SK-N-MC (cell line): ENCODE measurements at places on chromosomes 5 and 9.

- no peak for DNase-seq
Measured at GRCh38 chr5:100232736-100233135, 302.4 kb upstream of the FAM174A start.

DNA sequence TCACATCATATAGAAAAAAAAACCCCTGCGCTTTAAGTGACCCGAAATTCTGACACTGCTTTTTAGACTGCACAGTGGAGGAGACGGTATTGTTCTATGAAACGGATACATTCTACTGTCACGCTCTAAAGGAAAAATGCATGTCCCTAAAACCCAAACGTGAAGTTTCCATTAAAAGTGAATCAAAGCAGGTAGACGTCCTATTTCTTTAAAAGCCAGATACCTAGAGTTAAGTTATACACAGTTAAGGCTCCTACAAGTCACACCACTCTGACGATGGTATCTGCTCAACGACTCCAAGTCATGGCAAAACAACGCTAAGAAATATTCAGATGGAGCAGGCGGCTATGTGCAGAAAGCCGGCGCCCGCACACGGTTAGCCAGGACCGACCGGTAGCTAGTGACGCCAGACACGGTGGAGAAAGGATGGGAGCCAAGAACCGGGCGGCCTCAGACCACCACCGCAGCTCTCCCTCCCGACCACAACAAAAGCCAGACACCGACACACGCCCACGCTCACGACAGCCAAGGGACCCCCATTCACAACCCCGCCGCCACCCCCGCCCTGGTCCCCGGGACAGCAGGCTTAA, 734 bp downstream of the SKP1 start:
- DNase-seq: no peak

GRCh38 chr5:151923866-151924476, 680 bp downstream of the GLRA1 start:
- DNase-seq: no peak

DNA sequence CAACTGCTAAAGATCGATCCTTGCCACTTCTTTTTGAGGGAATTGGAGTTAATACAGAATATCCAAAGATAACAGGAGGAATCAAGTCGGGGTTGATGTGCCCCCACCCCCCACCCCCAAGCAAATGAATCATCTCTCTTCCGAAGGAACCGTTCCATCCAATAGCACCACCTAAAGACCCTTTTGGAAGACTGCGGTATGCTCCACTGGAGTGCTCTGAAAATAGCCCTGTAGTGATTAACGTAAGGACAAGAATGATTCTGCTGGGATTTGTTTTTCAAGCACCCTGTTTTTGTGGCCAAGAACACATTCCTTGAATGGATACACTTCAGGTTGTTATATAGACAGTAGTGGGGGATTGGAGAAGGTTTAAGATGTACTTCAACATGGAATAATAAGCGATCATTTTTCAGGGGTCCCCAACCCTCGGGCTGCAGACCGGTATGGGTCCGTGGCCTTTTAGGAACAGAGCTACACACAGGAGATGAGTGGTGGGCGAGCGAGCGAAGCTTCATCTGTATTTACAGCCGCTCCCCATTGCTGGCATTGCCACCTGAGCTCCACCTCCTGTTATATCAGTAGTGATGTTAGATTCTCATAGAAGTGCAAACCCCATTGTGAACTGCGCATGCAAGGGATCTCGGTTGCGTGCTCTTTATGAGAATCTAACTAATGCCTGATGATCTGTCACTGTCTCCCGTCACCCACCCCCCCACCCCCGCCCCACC, 44.5 kb upstream of the TMEM252 start:
- DNase-seq: no peak

- no peak for DNase-seq
Measured at GRCh38 chr9:109806506-109807115, 26.6 kb downstream of the PALM2AKAP2 start.

- no peak for DNase-seq
Measured at GRCh38 chr9:127049581-127049980, 72.9 kb downstream of the ANGPTL2 start.

DNA sequence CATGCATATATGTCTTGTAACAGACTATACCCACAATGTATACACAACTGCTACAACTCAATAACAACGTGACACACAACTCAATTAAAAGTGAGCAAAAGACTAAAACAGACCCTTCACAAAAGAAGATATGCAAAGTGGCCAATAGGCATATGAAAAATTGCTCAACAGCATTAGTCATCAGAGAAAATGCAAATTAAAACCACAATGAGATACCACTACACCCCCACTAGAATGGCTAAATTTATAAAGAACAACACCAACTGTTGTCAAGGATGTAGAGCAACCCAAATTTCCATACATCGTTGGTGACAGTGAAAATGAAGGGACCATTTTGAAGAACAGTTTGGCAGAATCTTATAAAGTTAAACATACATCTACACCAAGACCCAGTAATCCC, 38.9 kb downstream of the GABRB2 start:
- no peak for DNase-seq

- no peak for DNase-seq
Measured at GRCh38 chr9:4475301-4475700, 15.0 kb upstream of the SLC1A1 start.

- no peak for DNase-seq
Measured at GRCh38 chr5:22460189-22460588, 393.0 kb downstream of the CDH12 start.

DNA sequence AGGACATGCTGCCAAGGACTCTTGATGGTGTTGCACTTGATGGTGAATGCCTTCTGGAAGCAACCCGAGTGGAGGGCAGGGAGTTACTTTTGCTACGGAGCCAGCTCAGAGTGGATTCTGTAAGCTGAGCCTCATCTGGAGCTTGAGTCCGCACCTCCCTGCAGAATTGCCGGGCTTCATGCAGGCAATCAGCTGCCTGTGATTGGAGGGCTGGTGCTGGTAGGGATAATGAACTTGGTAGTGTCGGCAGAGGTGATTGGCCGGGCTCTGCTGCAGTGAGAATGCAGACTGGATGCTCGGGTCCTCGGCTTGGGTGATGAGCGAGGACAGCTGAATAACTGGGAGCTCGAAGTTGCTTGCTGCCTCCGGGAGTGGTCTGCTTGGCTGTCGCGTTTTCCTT, 23.1 kb downstream of the SLC25A25 start:
- no peak for DNase-seq

DNA sequence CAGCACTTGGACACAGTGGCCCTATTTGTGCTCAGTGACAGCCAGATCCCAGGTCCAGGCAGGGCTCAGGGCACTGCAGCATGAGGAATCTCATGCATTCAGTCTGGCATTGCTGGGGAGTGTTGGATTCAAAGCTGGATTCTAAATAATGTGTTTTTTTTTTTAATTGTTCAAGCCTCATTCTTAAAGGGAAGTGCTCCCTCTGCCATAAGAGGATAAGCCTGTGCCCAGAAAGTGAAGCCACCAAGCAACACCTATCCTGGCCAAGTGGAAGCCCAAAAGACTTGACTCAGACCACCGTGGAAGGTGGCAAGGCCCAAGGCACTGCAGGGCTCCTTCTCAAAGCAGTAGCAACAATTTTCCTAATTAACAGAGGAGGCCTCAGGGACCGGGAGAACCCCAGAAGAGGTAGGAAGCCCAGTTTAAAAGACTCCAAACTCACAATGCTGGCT, 135.6 kb downstream of the ACTL7B start:
- no peak for DNase-seq

DNA sequence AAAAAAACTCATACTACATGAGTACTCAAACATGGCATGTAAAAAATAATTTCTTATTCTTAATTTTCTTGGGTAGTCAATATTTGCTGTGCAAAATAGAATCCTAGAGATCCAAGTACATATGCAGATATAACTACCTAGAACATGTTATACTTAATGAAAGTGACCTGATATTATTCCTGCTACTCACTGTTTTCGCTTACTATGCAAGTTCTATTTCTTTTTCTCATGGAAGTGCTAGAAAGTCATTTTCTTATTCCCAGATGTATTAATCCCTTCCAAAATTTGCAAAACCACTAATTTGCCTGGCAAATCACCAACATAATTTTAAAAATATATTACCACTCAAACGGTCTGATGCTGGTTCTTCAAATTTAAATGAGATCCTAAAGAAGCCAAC, 19.2 kb upstream of the PLAC8L1 start:
- no peak for DNase-seq

- DNase-seq: no peak
Measured at GRCh38 chr5:68243251-68243650, 27.7 kb downstream of the PIK3R1 start.

DNA sequence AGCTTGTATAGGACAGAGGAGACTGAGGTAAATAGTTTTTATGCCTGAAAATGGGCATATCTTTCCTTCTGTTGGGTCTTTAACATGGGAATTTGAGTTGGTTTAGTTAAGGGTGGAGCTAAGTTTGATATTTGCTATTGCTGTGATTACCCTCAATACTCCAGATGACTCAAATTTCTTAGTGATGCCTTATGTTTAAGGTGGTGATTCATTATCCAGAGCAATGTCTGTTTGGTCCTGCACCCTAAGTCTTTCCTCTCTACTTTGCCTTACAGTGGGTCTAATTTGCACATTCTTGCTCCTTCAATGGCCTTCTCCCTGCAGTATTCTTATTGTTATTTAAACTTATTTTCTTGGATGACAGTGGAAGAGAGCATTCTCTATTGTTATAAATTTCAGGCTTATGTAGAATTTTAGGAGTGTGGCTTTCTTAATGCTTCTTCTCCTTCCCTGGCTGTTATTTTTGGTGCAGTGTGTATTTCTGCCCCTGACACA, 312.9 kb upstream of the RPS23 start:
- no peak for DNase-seq

- DNase-seq: no peak
Measured at GRCh38 chr5:119370486-119370885, 14.7 kb downstream of the TNFAIP8 start.

DNA sequence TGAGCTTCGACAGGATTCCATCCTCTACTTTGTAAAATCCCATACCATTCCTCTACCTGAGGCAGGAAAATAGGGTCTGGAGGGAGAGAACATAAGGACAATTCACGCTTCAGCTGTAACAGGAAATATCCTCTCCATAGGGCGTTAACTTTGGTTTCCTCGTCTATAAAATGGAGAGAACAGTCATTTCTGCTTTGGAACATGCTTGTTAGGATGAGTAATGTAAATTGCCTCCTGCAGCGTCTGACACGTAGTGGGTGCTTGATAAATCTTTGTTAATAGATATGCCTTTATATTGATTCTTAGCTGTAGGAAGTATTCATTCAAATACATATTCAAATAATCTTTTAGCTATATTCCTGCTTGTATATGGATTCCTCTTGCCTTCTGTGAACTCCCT, 711 bp upstream of the SUB1 start:
- DNase-seq: no peak

- DNase-seq: no peak
Measured at GRCh38 chr9:100525563-100525962, 52.3 kb upstream of the CAVIN4 start.

GRCh38 chr5:146302406-146302805, 36.2 kb upstream of the POU4F3 start:
- DNase-seq: no peak

GRCh38 chr5:8523501-8523900, 654.6 kb downstream of the MTRR start:
- no peak for DNase-seq

DNA sequence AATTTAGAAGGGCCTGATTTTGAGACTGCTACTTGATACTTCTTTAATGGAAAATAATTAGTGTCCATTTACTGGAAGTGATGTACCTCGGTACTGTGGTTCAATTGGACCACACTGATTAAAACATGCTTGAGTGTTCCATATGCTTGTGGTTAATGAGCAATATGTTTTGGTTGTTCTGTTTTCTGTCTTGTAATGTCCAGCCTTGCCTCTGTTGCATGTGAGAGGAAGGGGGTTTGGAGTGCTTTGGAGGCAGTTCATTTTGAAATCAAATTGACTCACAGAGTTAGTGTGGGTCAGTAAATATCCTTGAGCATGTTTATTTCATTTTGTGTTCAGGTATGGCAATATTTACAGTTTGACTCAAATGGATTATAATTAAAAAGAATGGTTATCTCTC, 334.4 kb downstream of the ARHGEF28 start:
- no peak for DNase-seq
